ENCODE measurements at places on chromosomes 6 and 20. TPM values are rescaled to one million over a fixed set of nuclear protein-coding genes. Genes with fewer than 3 reads are reported as not detected.

The GGTLC1 gene
- not detected for total RNA-seq

DNA sequence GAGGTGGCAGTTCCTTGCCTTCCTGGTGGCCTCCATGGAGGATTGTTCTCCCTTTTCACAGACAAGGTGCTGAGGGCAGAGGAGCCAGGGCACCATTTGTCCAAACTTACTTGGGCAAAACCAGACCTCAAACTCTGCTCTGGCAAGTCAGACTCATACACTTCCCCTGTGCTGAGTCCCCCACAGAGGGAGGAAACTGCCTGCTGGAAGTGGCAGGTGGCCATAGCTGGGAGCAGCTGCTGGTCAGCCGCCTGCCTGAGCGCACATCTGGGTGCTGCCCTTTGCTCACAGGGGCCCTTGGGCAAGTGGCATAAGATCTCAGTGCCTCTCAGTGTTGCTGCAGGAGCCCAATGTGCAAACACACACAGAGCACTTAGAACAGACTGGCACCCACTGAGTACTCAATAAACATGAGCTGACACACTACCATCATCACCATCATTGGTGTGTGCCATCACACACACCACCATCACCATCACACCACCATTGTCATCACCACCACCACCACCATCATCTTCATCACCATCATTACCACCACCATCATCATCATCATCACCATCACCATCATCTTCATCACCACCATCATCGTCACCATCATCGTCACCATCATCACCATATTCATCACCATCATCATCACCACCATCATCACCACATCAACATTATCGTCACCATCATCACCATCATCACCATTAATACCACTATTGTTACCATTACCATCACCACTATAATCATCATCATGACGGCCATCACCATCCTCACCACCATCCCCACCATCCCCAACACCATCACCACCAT is 17.6 kb downstream of the NOL4L start:
- peaks cover 7% of the 10 kb centered on the region for H3K4me1 ChIP-seq
- no peak overlapping the region for H3K4me3 ChIP-seq
- no peaks in the 10 kb centered on the region for H3K36me3 ChIP-seq
- H3K27me3 ChIP-seq = no peaks in the 10 kb centered on the region
- no peak overlapping the region for H3K27ac ChIP-seq
- DNase-seq = no peak

- H3K27me3 ChIP-seq = no peaks in the 10 kb centered on the region
- DNase-seq = peak; percentile 76
- H3K4me3 ChIP-seq = peak overlapping the region; percentile 49
- H3K36me3 ChIP-seq = no peaks in the 10 kb centered on the region
- H3K4me1 ChIP-seq = peaks cover 55% of the 10 kb centered on the region
- peak overlapping the region; percentile 86 for H3K27ac ChIP-seq
Observed at GRCh38 chr20:54345821-54346220, 129.6 kb upstream of the DOK5 start.

The RIPPLY2 gene
- not detected for total RNA-seq

DNA sequence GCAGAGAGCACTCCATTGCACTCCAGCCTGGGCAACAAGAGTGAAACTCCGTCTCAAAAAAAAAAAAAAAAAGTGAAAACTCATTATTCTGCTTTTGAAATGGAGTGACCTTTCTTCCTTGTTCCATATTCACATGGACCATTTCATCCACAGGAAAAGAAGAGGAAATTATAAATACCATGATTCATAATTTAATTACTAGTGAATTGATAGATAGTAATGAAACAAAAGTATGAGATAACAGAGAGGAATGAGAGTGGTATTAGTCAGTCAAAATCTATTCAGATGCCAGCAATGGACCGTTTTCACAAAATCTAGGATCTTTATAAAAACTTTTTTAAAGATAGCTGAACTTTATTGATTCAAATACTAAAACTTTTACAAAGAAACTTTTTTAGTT is 443.1 kb upstream of the FLRT3 start:
- H3K36me3 ChIP-seq = no peaks in the 10 kb centered on the region
- peak; percentile 38 for DNase-seq
- H3K27ac ChIP-seq = no peak overlapping the region
- H3K27me3 ChIP-seq = no peaks in the 10 kb centered on the region
- H3K4me1 ChIP-seq = peaks cover 41% of the 10 kb centered on the region

The CST2 gene
- 5.6 TPM for total RNA-seq

The KCNB1 gene
- 0.11 TPM for total RNA-seq

DNA sequence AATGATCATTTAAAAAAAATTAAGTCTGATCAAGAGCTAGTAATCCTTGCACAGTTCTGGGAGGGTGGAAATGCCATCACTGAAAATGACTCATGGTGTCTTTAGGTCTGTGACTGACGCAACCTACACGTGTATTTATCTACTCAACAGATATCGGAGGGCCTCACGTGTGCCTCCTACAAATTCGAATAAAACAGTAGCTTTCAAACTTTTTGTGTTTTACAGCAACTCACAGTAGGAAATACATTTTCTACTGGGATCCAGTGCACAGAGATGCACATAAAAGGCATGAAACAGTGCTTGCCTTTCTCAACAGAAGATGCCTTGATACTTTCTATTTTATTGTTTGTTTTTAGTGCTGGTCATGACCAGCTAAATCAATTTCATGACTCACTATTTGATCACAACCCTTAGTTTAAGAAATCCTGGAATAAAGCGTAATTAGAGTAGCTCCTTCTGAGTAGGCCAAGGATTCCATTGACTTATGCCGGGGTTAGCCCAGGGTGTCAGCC is 210.0 kb upstream of the SNX9 start:
- peak; percentile 97 for DNase-seq
- peaks cover 20% of the 10 kb centered on the region for H3K4me1 ChIP-seq
- H3K36me3 ChIP-seq = no peaks in the 10 kb centered on the region
- H3K4me3 ChIP-seq = peak overlapping the region; percentile 63
- peak overlapping the region; percentile 91 for H3K27ac ChIP-seq

GRCh38 chr6:5155906-5156305 is 70.8 kb downstream of the PPP1R3G start:
- no peaks in the 10 kb centered on the region for H3K27me3 ChIP-seq
- no peak for DNase-seq
- H3K4me1 ChIP-seq = peaks cover 19% of the 10 kb centered on the region
- no peak overlapping the region for H3K27ac ChIP-seq

GRCh38 chr20:59571151-59571550 is 33.2 kb upstream of the PHACTR3 start:
- H3K36me3 ChIP-seq = no peaks in the 10 kb centered on the region
- H3K4me1 ChIP-seq = 0 out of 2 replicates have a peak, but pooled peaks cover 4% of the 10 kb centered on the region
- H3K27ac ChIP-seq = no peak overlapping the region
- no peak overlapping the region for H3K4me3 ChIP-seq

The OOEP gene
- total RNA-seq = not detected

DNA sequence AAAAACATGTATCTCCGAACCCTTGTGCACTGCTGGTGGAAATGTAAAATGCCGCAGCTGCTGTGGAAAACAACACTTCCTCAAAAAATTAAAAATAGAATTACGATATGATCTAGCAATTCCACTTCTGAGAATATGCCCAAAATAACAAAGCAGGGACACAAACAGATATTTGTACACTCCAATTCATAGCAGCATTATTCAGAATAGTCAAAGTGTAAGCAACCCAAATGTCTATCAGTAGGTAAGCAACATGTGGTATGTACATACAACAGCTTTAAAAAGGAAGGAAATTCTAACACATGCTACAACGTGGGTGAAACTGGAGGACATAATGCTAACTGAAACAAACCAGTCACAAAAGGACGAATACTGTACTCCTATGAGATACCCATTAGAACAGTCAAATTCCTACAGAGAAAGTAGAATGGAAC is 5.7 kb upstream of the RAB5IF start:
- H3K27me3 ChIP-seq = no peaks in the 10 kb centered on the region
- H3K27ac ChIP-seq = no peak overlapping the region
- no peak overlapping the region for H3K4me3 ChIP-seq

DNA sequence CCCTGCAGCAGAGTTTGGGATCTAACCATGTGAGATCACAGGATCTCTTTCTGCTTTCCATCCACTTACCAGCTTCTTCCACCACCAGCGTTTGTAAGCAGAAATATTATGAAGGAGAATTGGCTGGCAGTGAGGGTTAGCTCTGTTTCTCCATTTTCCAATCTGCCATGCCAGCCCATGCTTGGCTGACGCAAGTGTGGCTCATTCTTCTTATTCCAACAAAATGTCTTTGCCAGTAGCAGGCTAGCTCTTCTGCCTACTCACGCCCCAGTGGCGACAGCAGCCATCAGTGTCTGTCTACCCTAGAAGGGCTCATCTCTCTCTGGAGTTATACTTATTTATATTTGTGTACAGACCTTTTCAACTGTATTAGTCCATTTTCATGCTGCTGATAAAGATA is 286.2 kb downstream of the FARS2 start:
- H3K27me3 ChIP-seq = no peaks in the 10 kb centered on the region
- no peaks in the 10 kb centered on the region for H3K36me3 ChIP-seq
- DNase-seq = no peak
- no peak overlapping the region for H3K4me3 ChIP-seq
- no peaks in the 10 kb centered on the region for H3K4me1 ChIP-seq
- H3K27ac ChIP-seq = no peak overlapping the region

DNA sequence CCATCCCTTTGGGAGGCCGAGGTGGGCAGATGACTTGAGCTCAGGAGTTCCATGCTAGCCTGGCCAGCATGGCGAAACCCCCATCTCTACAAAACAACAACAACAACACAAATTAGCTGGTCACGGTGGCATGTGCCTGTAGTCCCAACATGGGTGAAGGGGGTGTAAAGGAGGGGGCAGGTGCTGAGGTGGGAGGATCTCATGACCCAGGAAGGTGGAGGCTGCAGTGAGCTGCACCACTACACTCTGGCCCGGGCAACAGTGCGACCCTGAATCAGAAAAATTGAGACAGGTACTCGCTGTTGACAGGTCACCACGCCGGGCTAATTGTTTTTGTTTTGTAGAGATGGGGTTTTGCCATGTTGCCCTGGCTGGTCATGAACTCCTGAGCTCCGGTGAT is 4.2 kb downstream of the SCAF8 start:
- DNase-seq = no peak
- no peak overlapping the region for H3K27ac ChIP-seq
- no peaks in the 10 kb centered on the region for H3K36me3 ChIP-seq
- H3K27me3 ChIP-seq = no peaks in the 10 kb centered on the region

DNA sequence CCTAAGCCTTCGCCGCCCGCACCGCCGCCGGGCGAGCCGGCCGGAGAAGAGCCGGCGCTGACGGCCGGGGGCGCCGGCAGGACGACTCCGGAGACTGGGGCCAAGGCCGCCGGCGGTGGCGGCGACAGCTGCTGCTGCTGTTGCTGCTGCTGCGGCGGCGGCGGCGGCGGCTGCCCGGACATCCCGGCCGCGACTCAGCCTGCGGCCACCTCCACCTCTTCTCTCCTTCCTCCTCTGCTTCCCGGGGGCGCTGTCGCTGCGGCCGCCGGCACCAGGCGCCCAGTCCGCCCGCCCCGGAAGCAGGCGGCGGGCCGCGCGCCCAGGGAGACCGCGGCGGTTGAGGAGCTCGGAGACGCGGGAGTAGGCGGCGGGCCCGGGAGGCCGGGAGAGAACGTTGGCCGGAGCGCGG is 307 bp downstream of the RANBP9 start:
- peaks cover 24% of the 10 kb centered on the region for H3K4me1 ChIP-seq
- H3K4me3 ChIP-seq = peak overlapping the region; percentile 99
- H3K27me3 ChIP-seq = no peaks in the 10 kb centered on the region
- DNase-seq = no peak
- H3K36me3 ChIP-seq = no peaks in the 10 kb centered on the region
- peak overlapping the region; percentile 87 for H3K27ac ChIP-seq

DNA sequence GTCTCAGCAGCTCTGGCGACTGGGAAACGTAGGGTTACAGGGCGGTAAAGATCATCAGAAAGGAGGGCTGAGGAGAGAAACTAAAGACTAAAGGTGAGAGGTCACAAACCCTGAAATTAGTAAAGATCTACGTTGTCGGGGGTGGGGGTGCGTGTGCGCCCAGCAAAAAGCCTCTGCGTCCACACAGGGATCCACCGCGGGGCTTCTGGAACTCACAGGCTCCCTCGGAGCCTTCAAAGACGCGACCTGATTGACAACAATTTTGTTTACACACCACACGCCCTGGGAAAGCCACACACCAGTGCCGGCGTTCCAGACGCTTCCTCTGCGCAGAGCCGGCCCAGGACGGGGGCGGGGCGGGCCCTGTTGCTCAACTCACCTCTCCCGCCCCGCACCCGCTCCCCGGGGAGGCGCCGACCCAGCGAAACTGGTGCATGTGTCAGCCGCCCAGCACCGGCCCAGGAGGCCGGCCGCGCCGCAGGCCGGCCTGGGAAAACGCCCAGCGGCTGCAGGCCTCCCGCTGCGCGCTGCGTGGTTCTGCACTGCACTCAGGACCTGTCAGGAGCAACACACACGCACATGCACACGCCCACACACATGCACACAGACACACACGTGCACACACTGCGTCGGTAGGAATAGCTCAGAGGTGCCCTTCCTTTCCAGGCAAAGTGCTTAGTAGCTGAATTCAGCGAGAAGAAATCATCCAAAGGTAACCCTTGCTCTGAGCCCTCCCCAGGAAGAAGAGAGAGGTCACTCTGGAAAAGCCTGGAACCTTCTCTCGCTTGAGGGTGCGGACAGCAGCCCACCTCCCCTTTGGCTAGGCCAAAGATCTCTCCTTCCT is 57.2 kb upstream of the ARID1B start:
- H3K27ac ChIP-seq = peak overlapping the region; percentile 87
- H3K4me1 ChIP-seq = peaks cover 22% of the 10 kb centered on the region
- no peaks in the 10 kb centered on the region for H3K36me3 ChIP-seq
- H3K27me3 ChIP-seq = no peaks in the 10 kb centered on the region
- DNase-seq = peak; percentile 97

DNA sequence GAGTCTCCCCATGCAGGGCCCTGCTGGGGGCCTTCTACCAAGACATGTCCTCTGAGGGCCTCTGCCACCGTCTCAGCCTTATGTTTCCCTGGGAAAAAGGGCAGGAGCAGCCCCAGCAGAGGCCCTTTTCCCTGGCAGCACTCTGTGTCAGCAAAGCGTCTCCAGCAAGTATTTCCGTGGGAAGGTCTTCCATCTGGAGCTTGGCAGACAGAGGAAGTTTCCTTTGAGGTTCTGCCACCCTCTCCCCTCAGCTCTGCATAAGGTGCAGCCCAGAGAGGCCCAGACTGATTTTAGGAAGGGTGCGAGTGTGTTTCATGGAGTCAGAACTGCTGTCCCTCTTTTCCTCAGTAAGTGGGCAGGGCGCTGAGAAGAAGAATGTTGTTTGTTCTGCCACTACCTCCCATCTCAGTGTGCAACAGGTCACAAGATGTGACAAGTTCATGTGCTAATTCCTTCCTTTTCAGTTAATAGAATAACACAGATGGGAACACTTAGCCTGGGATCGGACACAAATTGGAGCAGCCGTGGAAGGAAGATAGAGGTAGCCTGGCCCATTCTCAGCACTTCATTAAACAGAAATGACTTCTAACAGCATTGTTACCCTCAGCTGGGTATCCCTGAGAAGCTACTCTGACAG is 784.4 kb downstream of the MAFB start:
- no peaks in the 10 kb centered on the region for H3K4me1 ChIP-seq
- H3K36me3 ChIP-seq = no peaks in the 10 kb centered on the region
- H3K27me3 ChIP-seq = peaks cover 13% of the 10 kb centered on the region
- H3K4me3 ChIP-seq = no peak overlapping the region
- no peak overlapping the region for H3K27ac ChIP-seq
- DNase-seq = no peak

The BMP7 gene
- total RNA-seq = not detected

- DNase-seq = no peak
- H3K4me3 ChIP-seq = no peak overlapping the region
- no peaks in the 10 kb centered on the region for H3K4me1 ChIP-seq
Observed at GRCh38 chr6:155623450-155624178, 168.0 kb upstream of the NOX3 start.
